Head of caudate nucleus (tissue), 42 donors: ENCODE measurements at places on chromosomes 2 and 18.

- DNase-seq: no peak
Observed at GRCh38 chr2:149661844-149662243, 74.3 kb upstream of the MMADHC start.

GRCh38 chr2:50066873-50067272, 912.6 kb upstream of the FSHR start:
- DNase-seq: peak; percentile 52

DNA sequence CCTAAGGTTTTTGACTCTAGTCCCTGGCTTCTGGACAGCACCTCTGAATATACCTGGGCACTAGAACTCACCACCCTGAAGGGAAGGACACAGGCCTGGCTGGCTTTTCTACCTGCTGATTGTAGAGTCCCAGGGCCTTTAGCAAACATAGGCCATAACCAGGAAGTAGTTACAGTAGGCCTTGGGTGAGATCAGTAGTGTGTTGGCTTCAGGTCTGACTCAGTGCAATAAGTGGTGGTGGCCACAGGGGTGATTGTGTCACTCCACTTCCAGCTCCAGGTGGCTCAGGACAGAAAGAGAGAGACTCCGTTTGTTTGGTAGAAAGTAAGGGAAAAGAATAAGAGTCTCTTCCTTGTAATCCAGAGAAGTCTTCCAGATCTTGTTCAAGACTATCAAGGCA, 101.7 kb upstream of the LGALSL start:
- DNase-seq: no peak

DNA sequence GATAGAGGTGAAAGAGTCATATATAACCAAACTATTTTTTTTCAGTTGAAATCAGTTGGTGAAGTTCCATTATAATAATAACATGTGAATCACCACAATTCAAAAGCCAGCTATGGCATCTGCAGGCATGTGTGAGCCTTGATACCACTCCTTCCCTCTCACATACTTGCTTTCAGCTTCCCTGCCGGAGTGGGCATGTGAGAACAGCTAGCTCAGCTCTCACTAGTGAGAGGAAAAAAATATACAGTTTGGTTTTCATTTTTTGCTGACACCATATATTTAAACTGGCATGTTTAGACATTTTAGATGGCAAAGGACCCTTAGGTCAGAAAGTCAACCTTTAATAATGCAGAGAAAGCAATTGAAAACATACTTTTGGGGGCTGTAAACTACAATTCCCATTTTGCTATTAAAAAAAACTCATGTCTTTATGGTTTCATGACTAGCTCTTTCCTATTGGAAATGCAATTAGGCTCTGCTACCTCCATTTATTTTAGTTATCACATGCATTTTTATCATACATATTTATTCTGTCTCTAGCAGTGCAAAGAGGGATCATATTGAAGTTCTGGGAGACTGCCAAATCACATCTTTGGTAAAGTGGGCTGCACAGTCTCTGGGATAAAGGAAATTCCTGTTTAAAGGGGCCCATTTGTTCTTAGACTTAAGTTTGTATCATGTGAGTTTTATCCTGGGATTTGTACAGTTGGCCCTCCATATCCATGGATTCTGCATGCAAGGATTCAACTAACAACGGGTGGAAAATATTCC, 33.2 kb upstream of the SLC40A1 start:
- DNase-seq: no peak

DNA sequence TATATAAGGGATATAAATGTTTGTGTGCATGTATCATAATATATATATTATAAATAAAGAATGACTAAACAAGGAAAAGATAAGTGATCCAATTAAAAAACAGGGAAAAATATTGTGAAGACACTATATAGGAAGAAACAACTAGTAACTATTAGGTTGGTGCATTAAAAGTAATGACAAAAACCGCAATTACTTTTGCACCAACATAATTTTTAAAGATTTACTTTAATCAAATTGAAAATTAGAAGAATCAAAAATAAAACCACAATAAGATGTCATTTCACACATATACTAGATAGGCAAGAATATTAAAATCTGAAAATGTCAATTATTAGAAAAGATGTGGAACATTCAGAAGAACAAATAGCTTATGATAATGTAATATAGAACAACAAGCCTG, 595.9 kb downstream of the KCNJ3 start:
- no peak for DNase-seq

- no peak for DNase-seq
Observed at GRCh38 chr2:207067473-207067872, 98.3 kb downstream of the KLF7 start.

DNA sequence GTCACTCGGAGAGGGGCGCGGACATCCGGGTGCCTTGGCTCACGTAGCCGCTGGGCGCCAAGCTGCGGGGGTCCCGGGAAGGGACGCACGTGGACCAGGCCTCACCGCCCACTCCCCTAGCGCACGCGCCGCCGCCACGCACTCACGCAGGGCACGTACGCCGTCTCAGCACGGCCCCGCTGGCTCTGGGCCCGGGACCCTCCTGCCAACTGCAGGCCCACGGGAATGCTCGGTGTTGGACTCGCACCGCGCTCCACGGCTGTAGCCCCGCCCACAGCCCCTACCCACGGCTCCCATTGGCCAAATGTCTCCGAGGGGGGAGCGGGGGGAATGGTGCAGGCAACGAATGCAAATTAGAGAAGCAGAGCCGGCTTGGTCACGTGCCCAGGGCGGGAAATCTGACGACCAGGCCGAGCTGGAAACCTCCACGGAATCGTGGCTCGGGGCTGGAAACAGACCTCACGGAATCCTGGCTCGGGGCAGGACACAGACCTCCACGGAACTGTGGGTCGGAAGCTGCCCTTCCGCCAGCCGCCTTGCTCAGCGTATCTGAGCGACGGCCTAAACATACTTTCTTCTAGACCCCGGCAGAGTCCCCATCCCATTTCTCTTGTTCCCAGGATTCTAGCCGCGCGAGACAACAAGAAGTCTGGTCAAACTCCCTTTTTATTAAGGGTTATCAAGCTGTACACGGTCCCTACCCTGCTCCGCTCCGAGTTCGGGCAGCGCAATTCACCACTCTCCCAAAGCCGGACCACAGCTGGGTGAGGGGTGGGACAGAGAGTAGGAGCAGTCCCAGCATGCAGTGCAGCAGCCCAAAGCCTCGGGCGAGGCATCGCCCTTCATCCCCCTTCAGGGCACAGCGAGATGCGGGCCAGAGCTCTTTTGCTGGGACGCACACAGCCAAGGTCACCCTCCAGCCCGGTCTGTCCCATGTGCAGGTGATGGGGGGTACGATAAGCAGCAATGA, at the start of gene ABCB6:
TSS of gene ABCB6 (minus strand) at position 227 of the 970 bp plus-strand sequence. CDS start 285 bp downstream, outside the sequence.
- peak; percentile 98 for DNase-seq

GRCh38 chr2:231920366-231920765, 5.8 kb downstream of the NPPC start:
- no peak for DNase-seq

DNA sequence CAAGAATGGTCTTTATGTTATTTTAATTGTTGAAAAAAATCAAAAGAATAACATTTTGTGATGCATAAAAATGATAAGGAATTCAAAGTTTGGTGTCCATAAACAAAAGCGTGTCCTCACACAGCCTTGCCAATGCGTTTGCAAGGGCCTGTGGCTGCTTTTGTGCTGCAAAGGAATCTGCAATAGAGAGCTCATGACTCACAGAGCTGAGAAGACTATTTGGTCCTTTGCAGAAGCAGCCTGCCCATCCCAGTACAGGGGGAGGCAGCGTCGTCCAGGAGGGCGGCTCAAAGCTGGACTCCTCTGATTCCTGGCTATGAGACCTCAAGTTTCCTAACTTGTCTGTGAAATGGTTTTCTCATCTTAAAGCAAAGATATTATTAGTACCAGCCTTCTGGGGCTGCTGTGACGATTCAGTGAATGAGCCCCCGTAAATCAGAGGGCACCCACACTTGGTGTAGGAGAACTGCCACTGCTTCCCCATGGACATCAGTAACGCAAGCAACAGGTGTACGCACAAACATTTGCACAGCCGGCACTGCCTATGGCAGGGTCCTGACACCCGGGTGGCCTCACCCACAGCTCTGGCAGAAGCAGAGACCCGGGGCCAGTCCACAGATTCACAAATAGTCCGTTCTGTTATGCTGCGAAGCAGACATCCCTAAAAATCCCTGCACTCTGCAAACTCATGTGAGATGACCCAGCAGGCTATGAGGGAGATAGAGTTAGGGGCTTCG, 70.6 kb upstream of the ASAP2 start:
- DNase-seq: no peak

DNA sequence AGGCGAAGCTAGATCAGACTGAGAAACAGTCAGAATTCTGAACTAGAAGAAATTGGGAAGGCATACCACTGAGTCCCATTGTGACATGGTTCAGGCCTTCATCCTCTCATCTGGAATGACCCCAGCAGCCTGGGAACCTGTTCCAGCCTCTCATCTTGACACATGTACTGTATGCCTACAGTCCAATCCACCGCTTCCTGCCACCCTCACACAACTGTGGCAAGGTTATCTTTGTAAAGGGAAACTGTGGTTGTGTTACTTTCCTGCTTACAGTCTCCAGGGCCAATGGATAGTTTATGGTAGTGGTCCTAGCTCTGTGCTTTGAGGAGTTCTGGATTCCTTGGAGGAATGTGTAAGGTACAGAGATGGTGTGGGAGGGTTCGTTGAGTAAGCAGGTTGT, 296.9 kb upstream of the TRIB2 start:
- no peak for DNase-seq

- no peak for DNase-seq
Observed at GRCh38 chr2:67877301-67877700, 185.5 kb downstream of the C1D start.

DNA sequence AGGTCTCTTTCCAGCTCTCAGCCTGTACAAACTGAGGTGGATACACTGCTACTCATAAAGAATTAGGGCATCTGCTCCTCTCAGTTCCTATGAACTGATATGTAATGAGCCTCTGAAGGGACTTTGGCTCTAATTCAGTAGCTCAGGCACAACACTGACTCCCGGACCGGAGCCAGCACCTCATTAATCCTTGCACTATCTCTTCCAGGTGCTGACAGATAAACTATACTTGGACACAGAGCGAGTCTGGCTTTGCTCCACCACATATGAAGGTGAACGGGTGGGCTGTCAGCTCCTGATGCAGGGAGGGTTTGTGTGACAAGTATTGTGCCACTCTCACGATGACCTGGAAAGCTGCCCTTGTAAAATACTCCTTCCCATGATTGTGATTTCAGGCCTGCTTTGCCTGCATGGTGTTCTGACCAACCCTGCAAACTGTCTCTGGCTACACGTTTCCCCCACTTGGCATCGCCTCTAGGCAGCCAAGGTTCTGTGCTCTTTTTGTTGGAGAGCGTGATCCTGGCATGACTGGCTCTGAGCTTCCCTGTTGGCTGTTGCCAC, 111.6 kb upstream of the LMAN1 start:
- no peak for DNase-seq

DNA sequence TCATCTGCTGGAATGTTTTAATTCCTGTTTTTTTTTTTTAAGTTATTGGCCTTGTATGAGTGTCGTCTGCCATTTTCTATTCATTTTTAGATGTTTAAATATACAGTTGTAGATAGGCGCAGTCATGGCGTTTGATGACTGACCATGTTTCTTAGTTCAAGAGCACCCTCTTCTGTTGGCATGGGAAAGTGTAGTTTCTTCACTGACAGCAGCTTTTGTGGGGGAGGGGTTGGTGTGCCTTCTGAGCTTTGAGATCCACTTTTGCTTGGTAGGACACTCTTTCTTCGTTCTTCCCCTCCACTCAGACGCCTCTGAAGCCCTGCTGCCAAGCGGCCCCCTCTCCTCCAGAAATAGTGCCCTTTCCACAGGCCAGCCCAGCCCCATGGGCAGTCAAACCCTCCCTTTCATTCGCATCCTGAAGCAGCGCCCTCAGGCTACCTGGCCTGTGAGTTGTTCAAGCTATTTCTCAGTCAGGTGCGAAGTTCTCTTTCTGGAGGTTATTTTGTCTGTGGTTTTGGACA, 492.0 kb downstream of the TNS1 start:
- peak; percentile 82 for DNase-seq

- no peak for DNase-seq
Observed at GRCh38 chr2:112121682-112122254, 16.4 kb upstream of the FBLN7 start.
